ENCODE measurements at places on chromosomes 5 and 9.

DNA sequence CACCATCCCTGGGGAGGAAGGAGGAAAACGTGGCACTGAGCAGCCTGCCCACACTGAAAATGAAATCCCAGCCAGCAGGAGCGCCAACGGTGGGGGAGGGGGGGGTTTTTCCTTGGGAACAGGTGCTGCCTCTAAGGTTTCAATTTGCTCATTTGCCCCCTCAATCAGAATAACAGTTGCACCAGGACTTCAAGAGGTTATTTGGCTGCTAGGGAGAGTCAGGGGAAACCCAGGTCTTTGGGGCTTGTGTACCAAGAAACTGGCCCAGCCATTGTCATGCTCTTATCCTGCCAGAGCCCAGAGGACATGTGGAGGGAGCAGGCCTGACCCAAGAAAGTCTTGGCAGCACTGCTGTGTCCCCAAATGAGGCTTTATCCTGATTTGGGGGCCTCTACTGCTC is 66.5 kb downstream of the NDFIP1 start:
- no peak for DNase-seq

DNA sequence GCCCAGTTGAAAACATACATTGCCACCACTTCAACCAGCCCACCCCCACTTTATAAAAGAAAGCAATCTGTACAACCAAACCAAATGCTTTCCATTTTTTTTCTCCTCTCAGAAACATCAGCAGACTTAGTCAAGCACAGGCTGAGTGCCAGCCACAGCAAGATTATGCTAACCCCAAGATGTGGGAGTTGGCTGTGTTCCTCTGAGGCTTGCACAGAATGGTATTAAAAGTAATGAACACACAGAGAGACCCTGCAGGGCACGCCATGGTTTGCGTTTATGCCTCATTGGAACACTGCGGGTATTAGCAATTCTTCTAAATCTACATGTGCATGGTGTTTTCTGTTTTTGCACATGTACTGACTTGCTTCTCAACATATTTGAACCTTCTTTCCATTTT is 419.9 kb upstream of the GRAMD2B start:
- no peak for DNase-seq

GRCh38 chr5:62284946-62285891 is 20.8 kb upstream of the KIF2A start:
- DNase-seq, result no peak

- no peak for DNase-seq
Observed at GRCh38 chr5:157444224-157444623, 15.8 kb upstream of the NIPAL4 start.

GRCh38 chr5:147446523-147446922 is 63.3 kb downstream of the DPYSL3 start:
- no peak for DNase-seq

DNA sequence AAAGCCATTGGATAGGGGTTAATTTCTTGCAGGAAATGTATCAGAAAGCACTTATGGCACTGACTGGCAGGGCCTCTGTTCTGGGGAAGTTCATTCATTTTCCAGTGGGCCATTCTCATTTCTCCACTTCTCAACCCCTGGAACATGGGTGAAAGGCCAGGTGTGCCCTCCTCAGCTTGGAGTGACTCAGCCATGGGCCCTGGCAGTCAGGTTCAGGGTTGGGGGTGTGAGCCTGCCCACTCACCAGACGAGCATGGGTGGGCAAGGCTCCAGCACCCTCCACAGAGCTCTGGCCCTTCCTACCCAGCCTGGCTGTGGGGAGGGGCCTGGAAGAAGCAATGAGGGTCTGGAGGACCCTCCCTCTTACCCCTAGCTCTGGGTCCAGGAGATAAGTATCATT is 174.4 kb downstream of the HSPA4 start:
- no peak for DNase-seq

DNA sequence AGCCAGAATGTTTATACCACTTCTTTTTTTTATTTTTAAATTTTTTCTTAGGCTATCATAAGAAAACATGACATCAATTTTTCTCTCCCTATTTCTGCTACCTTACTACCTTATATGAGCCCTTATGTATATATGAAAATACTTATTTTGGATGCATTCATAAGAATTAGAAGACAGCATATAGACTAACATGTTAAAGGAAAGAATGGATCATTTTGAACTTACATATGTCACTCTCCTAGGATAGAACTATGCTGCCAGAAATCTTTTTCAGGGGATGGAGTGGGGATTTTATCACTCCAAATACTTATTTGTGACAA is 51.8 kb downstream of the SNX24 start:
- DNase-seq, result no peak

DNA sequence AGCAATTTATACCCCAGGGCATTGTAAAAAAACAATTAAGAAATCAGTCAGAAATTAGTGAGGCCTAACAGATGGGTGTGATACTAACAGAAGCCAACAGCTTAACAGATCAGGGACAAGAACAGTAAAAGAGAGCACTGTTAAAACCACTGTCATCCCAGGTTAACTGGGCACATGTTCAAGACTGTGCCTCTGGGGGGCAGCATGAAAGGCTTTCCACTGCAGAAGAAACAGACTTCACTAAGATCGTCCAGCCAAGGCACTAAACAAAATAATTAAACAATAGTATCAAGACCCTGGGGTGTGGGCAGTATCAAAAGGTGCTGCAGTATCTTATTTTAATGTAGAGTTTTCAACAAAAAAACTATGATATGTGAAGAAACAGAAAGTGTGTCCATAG is 43.5 kb downstream of the FBN2 start:
- no peak for DNase-seq

- no peak for DNase-seq
Observed at GRCh38 chr9:137665226-137665625, 46.4 kb downstream of the EHMT1 start.

GRCh38 chr5:180040287-180041214 is 31.0 kb downstream of the RNF130 start:
- no peak for DNase-seq

- DNase-seq, result no peak
Observed at GRCh38 chr9:68919661-68920060, 94.3 kb downstream of the PRKACG start.

DNA sequence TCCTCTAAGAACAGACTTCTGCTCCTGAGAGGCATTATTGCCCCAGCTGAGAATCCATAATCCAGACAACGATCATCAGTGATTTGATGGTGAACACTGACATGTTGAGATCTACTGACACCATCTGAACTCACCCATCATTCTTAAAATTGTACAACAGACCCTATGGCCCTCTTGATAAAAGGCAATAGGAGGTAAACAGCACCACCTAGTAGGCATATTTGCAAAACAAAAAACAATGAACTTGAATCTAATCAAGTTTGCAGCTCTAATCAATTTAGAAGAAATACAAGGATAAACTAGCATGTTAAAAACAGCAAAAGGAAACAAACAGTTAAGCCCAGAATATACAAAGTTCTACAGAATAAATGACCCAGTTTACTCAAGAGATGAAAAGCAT is 89.6 kb downstream of the SFXN1 start:
- no peak for DNase-seq

GRCh38 chr5:156640691-156641241 is 209.3 kb upstream of the PPP1R2B start:
- no peak for DNase-seq

- DNase-seq, result no peak
Observed at GRCh38 chr9:109950710-109951443, 170.9 kb downstream of the PALM2AKAP2 start.

GRCh38 chr5:107673039-107673367 is 2.3 kb upstream of the EFNA5 start:
- DNase-seq, result no peak

DNA sequence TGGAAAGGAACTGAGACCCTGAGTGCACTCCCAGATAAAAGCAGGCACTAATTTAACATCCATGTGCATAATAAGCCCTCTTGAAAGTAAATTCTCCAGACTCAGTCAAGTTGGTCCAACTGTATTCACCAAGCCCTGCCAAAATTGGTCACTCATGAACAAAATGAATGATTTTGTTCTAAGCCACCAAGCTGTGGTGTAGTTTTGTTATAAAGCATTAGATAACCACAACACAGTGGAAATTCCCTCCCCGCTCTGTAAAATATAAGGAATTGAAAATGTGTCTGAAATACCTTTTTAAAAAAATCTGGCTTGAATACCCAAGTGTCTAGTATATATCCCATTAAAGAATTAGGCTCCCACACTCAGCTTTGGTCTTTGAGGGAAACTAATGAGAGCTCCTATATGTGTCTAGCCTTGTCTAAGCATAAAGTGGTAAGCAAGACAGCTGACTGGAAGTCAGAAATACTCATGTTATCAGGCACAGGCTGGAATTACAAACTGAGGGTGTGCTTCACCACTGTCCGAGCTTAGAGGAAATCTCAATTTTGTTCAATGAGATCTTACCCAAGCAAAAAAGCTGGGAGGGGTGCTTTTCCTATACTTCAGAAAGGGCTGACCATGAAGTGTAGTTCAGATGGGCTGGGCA is 33.2 kb downstream of the IDNK start:
- DNase-seq, result no peak
